ENCODE measurements at places on chromosomes 4 and X.

GRCh38 chr4:70637239-70637913 lies 8.8 kb downstream of the ENAM start:
- DNase-seq = no peak

- DNase-seq = no peak
Observed at GRCh38 chrX:47460561-47460960, 22.5 kb downstream of the ZNF41 start.

GRCh38 chr4:157045507-157046127 lies 30.3 kb upstream of the GLRB start:
- peak; percentile 53 for DNase-seq

DNA sequence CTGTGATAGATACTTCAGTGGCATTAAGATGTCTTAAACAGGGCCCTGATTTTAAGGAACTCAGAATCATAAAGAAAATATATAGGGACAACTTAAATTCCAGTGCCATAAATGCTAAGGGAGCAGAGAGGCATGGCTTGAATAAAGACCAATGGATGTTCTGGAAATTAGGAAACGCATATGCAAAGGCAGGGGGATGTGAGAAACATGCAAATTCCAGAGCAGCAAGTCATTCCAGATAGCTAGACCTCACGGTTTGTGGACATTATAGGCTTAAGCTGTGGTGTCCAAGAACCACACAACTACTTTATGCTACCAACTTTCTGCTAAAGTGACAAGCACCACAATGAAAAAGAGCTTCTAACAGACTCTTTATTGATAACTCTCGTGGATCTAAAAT lies 132.6 kb upstream of the ANK2 start:
- DNase-seq = no peak

GRCh38 chr4:132998585-132999230 lies 150.4 kb upstream of the PCDH10 start:
- DNase-seq = no peak

GRCh38 chr4:19314116-19314515 lies 937.6 kb upstream of the SLIT2 start:
- DNase-seq = no peak

DNA sequence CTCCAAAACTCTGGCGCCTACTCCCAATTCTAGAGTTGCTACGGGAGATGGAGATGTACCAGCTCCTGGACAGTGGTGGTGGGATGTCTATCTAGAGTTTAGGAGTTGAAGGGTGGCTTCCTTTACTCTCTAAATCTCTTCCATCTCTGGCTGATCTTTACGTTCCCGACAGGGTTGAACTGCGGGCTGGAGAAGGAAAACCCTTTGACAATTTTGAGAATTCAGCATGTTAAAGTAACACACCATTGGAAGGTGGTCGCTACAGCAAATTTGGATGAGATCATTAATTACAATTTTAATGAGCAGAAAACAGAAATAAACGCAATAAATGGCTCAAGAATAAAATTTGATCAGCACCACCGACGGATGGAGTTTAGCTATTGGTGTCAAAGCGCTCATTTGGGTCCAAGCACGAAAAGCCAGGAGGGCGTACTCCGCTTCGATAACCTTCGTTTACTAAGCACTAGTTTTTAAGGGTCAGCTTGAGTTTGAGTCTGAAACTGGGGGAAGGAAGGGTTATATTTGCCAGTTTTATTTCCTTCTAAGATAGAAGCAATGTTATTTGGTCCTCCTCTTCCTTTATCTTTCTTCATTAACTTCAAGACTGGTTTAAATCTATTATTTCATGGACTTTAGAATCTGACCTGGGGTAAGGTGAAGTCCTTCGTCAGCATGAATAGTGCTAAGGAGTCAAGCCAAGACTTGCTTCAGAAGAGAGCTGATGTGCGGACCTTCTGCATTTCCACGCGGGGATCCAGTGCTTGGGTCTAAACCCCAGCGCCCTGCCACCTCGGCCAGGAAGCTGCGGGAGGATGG lies 1.5 kb upstream of the NKX6-1 start:
- DNase-seq = no peak

DNA sequence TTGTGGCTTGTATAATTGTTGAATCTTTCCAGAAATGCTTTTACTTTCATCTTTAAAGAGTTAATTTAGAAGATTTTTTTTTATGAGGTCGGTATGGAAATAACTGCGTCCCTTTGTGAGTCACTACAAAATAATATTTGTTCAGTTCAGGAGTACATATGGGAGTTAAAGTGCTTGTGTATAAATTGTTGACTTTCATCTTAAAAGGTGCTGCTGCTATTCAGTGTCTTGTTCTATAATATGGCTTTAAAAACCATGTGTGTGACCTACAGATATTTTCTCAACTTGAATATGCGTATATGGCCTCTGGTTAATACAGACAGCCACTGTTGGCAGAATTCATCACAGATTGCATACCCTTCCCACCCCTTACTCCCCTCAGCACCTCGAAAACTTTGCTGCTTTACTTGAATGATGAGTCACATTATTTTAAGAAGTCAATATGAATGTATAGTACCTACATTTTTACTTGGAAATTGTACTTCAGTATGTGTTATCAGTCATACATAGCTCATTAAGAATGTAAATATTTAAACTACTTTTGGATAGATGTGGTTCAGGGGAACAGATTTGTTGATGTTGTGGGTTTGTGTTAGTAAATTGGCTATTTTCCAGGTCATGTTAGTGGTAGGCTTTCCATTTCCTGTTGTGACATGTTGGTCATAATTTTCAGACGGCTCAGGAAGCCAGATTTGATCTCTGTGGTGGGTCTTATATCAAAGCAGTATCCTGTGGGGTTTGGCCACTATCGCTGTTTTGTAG lies 1.5 kb downstream of the CLCN3 start:
- no peak for DNase-seq

- no peak for DNase-seq
Observed at GRCh38 chr4:95288552-95288951, 260.2 kb downstream of the UNC5C start.

DNA sequence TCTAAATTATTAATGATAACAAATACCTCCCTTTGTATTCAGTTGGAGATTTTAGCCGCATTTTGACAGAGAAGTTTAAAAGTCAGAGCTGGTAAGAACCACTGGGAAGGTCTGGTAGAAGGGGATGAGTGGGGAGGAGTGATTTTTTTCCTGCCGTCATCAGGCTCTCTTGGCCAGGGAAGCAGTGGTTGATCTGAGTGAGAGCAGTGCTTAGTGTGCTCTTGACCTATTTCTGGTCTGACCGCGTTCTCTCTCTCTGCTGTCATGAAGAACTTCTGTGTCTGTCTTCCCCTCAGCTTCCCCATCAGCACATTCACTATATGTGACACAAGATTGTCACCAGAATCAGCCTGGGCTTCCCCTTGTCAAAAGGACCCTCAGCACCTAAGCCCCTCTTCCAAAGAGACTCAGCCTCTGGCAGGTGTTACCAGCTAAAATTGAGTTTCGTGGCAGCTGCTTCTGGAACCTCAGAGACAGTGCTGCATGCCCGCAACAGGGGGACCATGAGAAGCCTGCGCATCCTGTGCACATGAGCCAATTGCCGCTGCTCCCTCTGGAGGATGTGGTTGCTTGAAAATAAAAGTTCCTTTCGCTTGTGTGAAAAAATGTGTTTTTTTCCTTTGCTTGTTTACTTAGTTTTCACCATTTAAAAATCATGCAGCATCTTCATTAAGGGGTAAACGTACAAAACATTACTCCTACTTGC lies 268.9 kb downstream of the C4orf33 start:
- no peak for DNase-seq

DNA sequence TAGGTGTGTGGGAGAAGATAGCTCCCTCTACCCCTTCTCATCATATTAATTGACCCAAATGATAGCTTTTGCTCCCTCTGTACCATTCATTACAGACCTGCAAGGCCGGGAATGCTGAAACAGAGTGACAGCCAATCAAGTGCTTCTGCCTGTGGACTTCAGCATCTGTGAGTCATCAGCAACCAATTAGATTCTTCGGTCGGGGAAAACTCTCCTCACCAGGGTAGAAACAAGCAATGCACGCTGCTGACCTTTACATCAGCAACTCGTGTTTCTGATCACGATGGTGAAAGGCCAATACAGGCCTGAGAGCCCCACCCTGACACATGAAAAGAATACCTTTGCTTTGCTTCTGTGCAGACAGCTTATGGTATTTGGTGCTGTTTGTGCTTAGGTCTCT lies 347.2 kb upstream of the DDX53 start:
- DNase-seq = peak; percentile 52

GRCh38 chr4:34644579-34645115 lies 1599.7 kb downstream of the ARAP2 start:
- DNase-seq = no peak

- no peak for DNase-seq
Observed at GRCh38 chr4:174358829-174359228, 75.1 kb downstream of the CEP44 start.

- peak; percentile 57 for DNase-seq
Observed at GRCh38 chr4:151324752-151325110, 674 bp downstream of the SH3D19 start.

Data from cerebellar cortex (tissue), 1 donor.